ENCODE measurements at places on chromosomes 16 and 17. TPM values are rescaled to one million over a fixed set of nuclear protein-coding genes. Genes with fewer than 3 reads are reported as not detected.

Gene HBA2
- not detected for total RNA-seq

Gene ENDOV
- 25.9 TPM for total RNA-seq

Gene ACSM2A
- not detected for total RNA-seq

Gene IGSF6
- under 0.01 TPM for total RNA-seq

Gene MARVELD3
- total RNA-seq, result 0.88 TPM

Gene TBC1D3C
- not detected for total RNA-seq

Gene OR4D1
- not detected for total RNA-seq

Gene TUBB3
- 239 TPM for total RNA-seq

Gene OR1A1
- not detected for total RNA-seq

Gene GINS2
- 1.8 TPM for total RNA-seq

Gene WDR45B
- 66.3 TPM for total RNA-seq

Gene RPRML
- total RNA-seq, result not detected

Gene CA7
- total RNA-seq, result not detected

Gene STX8
- 95.8 TPM for total RNA-seq

Gene PAQR4
- 1.5 TPM for total RNA-seq

Gene P2RX5
- 0.36 TPM for total RNA-seq

Gene SLC16A13
- 1.4 TPM for total RNA-seq

Gene SYCE1L
- total RNA-seq, result not detected

Gene CCL1
- not detected for total RNA-seq

Gene SPATA32
- not detected for total RNA-seq

Gene FKBP10
- 396 TPM for total RNA-seq

Gene SLC6A2
- total RNA-seq, result not detected

Gene SDR42E1
- 1.4 TPM for total RNA-seq
